ENCODE measurements at places on chromosomes 7 and 10.

- DNase-seq = no peak
Observed at GRCh38 chr7:99201027-99201426, 6.9 kb downstream of the KPNA7 start.

DNA sequence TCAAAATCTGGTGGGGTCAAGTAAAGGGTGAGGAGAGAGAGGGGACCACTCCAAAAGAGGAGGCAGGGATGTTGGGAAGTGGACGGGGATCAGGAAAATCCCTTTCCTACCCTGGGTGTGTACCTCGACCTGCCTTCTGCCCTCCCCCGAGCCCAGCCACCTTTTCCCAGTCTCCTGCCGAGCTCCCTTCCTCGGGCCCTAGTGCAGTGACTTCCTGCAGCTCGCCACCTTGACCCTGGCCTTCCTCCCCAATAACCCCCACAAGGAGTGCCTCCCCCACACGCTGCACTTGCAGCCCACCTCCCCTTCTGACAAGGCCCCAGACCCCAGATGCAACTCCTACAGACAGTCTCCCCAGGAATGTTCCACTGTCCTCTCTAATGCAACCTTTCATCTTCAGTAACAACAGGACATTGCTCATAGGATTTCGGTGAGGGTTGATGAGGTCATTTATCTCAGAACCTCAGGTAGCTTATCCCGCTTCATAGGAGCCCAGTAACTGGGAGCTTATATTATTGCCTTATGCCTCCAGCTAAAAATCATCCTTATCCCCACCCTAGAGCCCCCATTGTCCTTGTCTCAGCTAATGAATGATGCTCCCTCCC, 90.1 kb downstream of the MKI67 start:
- DNase-seq = no peak

GRCh38 chr10:59677253-59677831, 32.3 kb downstream of the SLC16A9 start:
- no peak for DNase-seq

DNA sequence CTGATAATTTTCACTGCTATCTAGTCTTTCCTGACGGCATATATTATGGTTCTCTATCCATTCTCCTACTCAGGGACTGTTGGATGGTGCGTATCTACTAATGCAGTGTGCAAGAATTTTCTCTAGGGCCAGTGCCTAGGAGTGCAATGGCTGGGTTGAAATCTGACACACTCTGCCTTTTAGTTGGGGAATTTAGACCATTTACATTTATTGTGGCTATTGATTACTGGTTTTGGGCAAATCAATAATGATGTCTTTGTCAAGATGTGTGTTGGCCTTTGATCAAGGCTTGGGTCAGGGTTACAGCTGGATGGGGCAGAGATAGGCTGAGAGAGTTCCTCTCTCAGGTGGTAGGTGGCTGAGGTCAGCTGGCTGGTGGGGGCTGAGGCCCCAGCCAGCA, 21.8 kb downstream of the NPTX2 start:
- DNase-seq = no peak

Data from CD4-positive, alpha-beta T cell treated with Interleukin-1 beta for 1 hour (primary cell).